Suppressor macrophage treated with lipopolysaccharide for 1 hour (primary cell): ENCODE measurements at places on chromosomes 2 and 18.

DNA sequence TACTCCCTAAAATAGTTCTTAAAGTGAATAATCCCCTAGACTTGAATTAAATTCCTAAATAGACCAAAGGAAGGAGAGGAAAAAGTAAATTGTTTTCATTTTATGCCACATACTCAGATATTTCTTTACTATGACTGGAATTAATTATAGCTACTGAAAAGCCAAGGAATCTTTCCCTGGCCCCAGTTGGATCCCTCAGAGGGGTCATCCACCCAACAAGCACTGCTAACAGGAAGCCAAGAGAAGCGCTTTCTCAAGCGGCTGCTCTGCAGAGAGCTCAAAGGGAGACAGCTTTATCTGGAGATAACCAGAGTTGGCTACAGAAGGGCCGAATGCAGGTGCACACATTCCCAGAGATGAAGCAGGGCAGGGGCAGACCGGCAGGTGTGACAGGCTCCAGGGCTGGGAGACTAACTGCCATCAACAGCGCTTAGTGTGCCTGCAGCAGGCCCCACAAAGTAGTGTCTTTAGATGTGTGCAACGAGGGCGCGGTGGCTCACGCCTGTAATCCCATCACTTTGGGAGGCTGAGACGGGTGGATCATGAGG is 51.1 kb downstream of the POLR1A start:
- DNase-seq: no peak

DNA sequence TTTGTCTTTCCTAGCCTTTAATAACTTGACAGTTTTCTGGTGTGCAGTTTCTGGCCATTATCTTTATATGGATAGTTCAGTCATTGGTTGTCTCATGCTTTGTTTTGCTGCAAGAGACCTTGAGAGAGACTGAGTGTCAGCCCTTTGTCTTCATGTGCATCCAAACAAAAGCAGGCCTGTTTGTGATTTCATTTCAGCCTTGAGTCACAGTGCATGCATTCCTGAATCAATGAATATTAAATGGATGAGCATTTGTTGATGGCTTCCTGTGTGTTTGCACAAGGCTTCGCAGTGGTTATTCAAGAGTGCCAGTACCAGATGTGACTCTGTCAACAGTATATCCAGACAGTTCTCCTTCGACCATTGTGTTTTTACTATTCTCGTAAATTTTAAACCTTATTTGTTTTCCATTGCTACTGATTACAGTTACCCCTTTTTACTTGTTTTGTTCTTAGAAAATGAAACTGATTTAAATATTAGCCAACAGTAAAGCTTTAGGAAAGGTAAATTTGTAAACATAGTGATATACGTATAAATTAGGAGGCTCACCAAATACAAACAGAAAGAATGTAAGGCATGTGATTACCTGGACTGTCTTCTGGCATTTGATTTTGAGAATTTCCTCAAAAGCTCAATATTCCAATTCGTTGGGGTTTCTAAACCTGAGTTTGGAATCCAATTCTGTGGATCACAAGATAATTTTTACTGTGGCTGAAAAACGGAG is 319.8 kb downstream of the CTNNA2 start:
- no peak for DNase-seq

- DNase-seq: no peak
These were observed 65.9 kb downstream of the MGAT5 start for GRCh38 chr2:134319596-134320254.

GRCh38 chr2:138112536-138112935 is 148.3 kb downstream of the HNMT start:
- no peak for DNase-seq

GRCh38 chr18:32777049-32777448 is 4.2 kb upstream of the KLHL14 start:
- peak; percentile 4 for DNase-seq

DNA sequence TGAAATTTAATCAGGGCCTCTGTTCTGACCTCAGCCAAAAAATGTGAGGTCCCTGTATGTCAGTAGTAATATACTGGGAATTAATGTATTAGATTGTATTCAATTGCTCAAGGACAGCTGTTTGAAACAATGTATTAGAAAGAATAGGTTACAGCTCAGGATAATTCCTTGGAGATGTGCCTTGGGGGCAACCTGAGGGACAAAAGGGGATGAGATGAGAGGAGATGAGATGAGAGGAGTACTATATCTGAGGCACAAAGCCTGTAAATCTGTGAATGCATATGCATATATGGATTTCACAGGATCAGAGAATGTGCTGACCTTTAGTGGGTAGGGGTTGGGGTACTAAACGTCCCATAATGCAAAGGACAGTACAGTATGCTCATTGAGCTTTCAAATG is 80.9 kb downstream of the NRXN1 start:
- DNase-seq: no peak

GRCh38 chr2:64467096-64467843 is 13.3 kb downstream of the LGALSL start:
- peak; percentile 71 for DNase-seq

DNA sequence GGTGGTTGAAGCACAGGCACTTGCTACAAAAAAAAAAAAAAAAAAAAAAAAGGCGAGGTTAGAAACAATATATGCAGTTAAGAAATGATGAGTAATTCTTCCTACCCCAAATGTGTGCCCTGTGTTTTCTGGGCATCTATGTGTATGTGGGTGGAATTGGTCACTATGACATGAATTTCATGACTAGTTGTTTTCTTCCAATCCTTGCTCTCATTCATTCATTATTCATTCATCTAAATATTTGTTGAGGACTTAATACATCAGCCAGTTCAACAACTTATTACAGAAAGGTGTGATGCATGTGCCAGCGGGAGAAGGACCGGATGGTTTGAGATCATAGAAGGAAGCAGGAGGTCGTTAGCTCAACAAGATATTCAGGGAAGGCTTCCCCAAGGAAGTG is 8.3 kb upstream of the EGR4 start:
- no peak for DNase-seq

DNA sequence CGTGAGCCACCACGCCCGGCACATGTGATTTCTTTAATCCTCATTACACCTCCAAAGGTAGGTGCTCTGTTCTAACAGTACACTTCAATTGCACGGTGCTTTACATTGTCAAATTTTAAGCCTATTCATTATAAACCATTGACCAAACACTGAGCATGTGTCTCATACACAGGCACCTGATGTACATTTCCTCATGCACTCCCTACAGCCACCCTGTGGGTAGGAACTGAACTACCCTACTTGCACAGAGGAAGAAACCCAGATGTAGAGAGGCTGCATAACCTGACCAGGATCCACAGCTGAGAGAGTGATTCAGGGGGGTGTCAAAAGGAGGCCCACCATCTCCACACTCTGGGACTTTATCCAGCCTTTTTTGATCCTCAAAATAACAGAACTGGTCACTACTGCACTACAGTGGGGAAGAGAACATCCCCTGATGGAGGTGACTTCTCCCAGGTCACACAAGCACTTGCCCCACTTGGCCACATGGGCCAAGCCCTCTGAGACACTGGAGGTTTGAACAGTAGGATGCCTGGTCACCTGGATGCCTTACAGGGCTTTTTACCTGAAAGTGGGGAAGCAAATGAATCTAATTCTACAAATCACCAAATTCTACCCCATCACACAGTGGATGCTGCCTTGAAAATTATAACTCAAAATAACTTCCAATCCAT is 6.9 kb upstream of the DPYSL5 start:
- DNase-seq: peak; percentile 25

DNA sequence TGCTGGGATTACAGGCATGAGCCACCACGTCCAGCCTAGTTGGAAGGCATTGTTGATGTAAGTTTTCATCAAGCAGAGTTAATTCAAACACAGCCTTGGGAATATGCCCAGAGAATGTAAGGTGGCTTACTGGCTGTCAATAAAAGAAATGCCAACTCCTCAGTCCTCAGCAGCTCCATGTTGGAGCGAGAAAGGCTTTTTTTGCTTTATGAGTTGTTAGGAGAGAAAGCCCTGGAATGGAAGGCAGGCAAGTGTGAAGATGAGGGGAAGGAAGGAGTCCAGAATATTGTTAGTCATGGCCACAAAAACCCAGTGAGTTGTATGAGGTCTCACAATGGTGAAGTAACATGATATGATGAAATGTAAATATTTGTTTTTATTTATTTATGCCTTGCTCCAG is 57.1 kb downstream of the MAP4K4 start:
- peak; percentile 51 for DNase-seq

DNA sequence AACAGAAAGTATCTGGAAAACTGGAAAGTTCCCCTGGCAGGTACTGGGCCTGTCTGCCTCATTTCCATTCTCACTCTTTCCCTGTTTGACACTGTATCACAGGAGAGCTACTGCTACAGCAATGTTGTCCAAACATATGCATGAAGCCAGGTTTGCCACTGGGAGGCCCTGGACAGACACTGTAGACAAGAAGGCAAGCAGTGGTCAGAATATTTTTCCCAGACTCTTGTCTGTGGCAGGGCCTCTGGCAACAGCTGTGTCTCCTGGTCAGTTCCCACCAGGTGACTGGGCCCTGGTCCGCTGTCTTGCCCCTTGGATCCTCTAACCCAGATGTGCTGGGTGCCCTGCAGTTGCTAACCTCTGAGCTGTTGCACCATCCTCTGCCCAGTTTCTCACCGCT is 178.9 kb upstream of the FANCL start:
- no peak for DNase-seq
